ENCODE measurements at places on chromosomes 3 and 15. TPM values are rescaled to one million over a fixed set of nuclear protein-coding genes. Genes with fewer than 3 reads are reported as not detected.
A peak's percentile ranks its signal among the peaks of the same experiment; 100 is the strongest.

The PIGZ gene
- 1.3 TPM for total RNA-seq

The FOXB1 gene
- total RNA-seq, result not detected

The CLDN11 gene
- total RNA-seq, result 3.9 TPM

The ATP13A5 gene
- total RNA-seq, result not detected

The CDHR4 gene
- total RNA-seq, result 0.26 TPM

The ST3GAL6 gene
- total RNA-seq, result 35.3 TPM

The SEMA3G gene
- total RNA-seq, result 3.9 TPM

The ANKRD34C gene
- total RNA-seq, result under 0.01 TPM

The SPSB4 gene
- total RNA-seq, result 18.2 TPM

The LSAMP gene
- 1.6 TPM for total RNA-seq

GRCh38 chr15:70701891-70702568 is 61.3 kb downstream of the UACA start:
- no peak overlapping the region for H3K4me3 ChIP-seq
- H3K27me3 ChIP-seq, result no peaks in the 10 kb centered on the region
- no peaks in the 10 kb centered on the region for H3K36me3 ChIP-seq
- H3K4me1 ChIP-seq, result peaks cover 36% of the 10 kb centered on the region

DNA sequence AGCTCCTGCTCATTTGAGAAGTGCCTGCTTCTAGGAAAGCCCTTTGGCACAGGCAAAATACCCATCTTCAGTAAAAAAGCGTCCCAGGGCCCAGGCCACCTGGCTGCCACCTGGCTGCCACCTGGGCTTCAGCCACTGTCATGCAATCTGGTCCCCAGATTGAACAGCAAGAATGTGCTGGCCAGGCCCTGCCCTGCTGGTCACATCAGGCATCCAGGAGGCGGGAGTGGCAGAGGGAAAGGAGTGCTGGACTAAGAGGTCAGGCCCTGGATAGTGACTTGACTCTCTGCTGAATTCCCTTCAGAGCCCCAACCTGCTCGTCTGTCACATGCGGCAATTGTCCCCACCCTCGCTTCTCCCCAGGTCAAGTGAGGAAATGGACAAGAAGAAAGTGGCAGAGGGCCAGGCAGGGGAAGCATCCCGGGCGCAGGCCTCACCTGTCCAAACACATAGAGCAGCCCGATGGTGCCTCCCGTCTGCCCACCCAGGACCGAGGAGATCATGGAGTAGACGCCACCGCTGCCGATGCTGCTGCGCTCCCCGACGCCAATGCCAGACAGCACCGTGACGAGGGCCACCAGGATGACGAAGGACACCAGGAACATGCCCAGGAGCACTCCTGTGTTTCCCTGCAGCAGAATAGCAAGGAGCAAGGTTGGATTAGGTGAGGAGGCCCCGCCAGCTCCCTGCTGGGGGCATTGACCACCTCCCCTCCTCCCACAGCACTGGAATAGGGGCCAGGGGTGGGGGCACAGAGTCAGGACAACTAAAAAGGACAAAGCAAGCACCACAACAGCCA is 25.5 kb downstream of the SLC12A8 start:
- H3K4me1 ChIP-seq, result no peaks in the 10 kb centered on the region
- DNase-seq, result no peak
- no peaks in the 10 kb centered on the region for H3K36me3 ChIP-seq
- H3K4me3 ChIP-seq, result no peak overlapping the region

DNA sequence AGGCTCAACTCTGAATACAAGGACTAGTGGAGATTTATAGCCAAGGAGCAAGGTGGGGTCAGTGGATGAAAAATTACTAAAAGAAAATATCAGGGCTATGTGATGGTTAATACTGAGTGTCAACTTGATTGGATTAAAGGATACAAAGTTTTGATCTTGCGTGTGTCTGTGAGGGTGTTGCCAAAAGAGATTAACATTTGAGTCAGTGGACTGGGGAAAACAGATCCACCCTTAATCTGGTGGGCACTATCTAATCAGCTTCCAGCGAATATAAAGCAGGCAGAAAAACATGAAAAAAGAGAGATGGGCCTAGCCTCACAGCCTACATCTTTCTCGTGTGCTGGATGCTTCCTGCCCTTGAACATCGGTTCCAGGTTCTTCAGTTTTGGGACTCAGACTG is 14.4 kb upstream of the SENP7 start:
- H3K4me1 ChIP-seq, result no peaks in the 10 kb centered on the region
- no peak overlapping the region for H3K4me3 ChIP-seq
- no peaks in the 10 kb centered on the region for H3K27me3 ChIP-seq
- H3K27ac ChIP-seq, result no peak overlapping the region
- DNase-seq, result no peak

- DNase-seq, result no peak
- H3K36me3 ChIP-seq, result no peaks in the 10 kb centered on the region
- no peak overlapping the region for H3K4me3 ChIP-seq
- H3K27me3 ChIP-seq, result no peaks in the 10 kb centered on the region
- H3K4me1 ChIP-seq, result peaks cover 5% of the 10 kb centered on the region
Measured at GRCh38 chr3:110810356-110810755, 261.3 kb upstream of the NECTIN3 start.

- H3K27ac ChIP-seq, result peak overlapping the region; percentile 41
- no peaks in the 10 kb centered on the region for H3K27me3 ChIP-seq
- no peaks in the 10 kb centered on the region for H3K36me3 ChIP-seq
- DNase-seq, result no peak
- H3K4me1 ChIP-seq, result peaks cover 17% of the 10 kb centered on the region
Measured at GRCh38 chr3:140521751-140522445, 156.0 kb upstream of the TRIM42 start.

GRCh38 chr3:46527239-46527638 is 29.5 kb downstream of the RTP3 start:
- H3K36me3 ChIP-seq, result no peaks in the 10 kb centered on the region
- no peak for DNase-seq
- no peak overlapping the region for H3K27ac ChIP-seq
- no peak overlapping the region for H3K4me3 ChIP-seq
- no peaks in the 10 kb centered on the region for H3K4me1 ChIP-seq

DNA sequence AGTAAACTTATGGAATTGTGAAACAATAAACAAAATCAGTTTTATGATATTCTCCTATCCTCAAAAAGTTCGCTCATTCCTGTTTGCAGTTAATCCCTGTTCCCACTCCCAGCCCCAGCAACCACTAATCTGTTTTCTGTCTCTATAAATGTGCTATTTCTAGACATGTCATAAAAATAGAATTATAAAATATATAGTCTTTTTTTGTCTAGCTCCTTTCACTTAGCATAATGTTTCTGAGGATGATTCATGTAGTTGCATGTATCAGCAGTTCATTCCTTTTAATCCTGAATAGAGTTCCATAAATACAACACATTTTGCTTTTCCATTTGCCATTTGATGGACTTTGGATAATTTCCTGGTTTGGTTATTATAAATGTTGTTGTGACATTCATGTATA is 140.0 kb downstream of the KCNAB1 start:
- H3K27ac ChIP-seq, result no peak overlapping the region
- H3K27me3 ChIP-seq, result no peaks in the 10 kb centered on the region

DNA sequence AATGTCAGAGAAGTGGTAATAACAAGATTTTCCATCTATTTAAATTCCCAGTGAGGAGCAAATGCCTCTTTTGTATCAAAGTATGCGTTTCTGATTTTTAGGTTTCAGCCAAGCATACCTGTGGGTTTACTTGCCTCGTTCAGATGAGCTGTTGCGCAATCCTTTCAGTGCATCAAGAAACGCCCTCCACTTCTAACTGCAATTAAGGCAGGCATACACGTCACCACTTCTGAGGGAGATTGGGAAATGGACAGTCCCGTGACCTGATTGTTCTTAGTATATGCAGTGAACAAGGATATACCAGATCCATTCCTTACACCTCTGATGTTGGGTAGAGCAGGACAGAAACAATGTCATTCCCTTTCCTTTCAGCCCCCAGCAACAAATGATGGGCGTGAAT is 219.0 kb downstream of the ITPR1 start:
- peaks cover 6% of the 10 kb centered on the region for H3K4me1 ChIP-seq
- no peak overlapping the region for H3K27ac ChIP-seq
- H3K27me3 ChIP-seq, result no peaks in the 10 kb centered on the region
- H3K4me3 ChIP-seq, result no peak overlapping the region
- H3K36me3 ChIP-seq, result no peaks in the 10 kb centered on the region

DNA sequence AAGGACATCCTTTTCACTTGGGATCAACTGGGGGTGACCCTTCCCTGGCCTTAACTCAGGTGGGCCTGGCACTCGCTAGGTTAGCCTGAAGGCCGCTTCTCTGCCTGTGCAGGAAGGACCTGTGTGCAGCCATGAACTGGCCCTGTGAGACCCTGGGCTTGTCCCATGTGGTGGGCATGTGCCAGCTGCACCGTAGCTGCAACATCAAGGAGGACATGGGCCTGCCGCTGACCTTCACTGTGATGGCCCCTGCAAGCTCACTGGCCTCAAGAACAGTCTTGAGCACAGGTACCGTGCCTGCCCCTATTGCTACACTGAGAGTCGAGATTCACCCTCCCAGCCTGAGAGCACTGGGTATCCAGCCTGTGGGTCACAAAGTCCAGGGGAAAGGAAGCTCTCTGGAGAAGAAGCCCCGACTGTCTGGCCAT is 43.0 kb downstream of the SAXO2 start:
- H3K4me1 ChIP-seq, result no peaks in the 10 kb centered on the region
- no peaks in the 10 kb centered on the region for H3K36me3 ChIP-seq
- H3K4me3 ChIP-seq, result no peak overlapping the region
- H3K27ac ChIP-seq, result no peak overlapping the region

- H3K27ac ChIP-seq, result peak overlapping the region; percentile 91
- no peaks in the 10 kb centered on the region for H3K27me3 ChIP-seq
- H3K36me3 ChIP-seq, result no peaks in the 10 kb centered on the region
- H3K4me3 ChIP-seq, result no peak overlapping the region
- no peak for DNase-seq
- peaks cover 33% of the 10 kb centered on the region for H3K4me1 ChIP-seq
Measured at GRCh38 chr3:100402891-100403290, 1.6 kb downstream of the LNP1 start.

DNA sequence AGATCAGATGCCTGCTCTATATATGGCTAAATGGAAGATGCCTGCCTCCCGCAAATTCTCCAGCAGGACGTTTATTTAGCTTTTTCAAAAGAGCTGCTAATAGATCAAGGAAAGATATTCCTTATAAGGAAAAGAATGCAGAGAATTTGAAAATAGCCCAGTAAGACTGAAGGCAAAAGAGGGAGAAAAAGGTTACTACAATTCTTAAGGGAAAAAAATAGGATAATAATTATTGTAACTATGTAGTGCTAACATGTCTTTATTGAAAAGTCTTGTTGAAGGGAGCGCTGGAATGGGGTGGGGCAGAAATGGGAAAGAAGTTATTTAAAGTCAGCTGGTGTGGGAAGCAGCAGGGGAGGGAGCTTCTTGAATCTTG is 2.9 kb downstream of the TPM1 start:
- H3K4me1 ChIP-seq, result peaks cover 77% of the 10 kb centered on the region
- no peak for DNase-seq
- H3K4me3 ChIP-seq, result no peak overlapping the region
- H3K27ac ChIP-seq, result peak overlapping the region; percentile 93
- no peaks in the 10 kb centered on the region for H3K36me3 ChIP-seq
- H3K27me3 ChIP-seq, result no peaks in the 10 kb centered on the region
